ENCODE measurements at places on chromosomes 2 and 18.

DNA sequence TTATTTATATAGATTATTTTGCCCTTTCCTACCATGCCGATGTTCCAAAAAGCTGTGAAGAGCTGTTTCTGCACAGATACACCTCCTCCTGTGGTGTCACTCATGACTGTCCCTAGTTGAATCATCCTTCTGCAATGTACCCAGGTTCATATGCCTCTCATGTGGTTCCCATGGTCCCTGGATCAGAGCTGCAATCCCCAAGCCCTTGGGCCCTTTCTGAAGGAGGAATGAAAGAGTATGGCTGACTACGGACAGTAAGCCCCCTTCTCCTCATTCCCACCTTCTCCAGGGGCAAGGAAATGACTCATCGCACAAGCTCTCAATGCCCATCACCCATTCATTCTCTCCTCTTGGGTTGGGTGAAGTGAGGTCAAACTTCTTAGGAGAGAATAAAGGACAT, 63.9 kb upstream of the ACVR1 start:
- no peak for DNase-seq

DNA sequence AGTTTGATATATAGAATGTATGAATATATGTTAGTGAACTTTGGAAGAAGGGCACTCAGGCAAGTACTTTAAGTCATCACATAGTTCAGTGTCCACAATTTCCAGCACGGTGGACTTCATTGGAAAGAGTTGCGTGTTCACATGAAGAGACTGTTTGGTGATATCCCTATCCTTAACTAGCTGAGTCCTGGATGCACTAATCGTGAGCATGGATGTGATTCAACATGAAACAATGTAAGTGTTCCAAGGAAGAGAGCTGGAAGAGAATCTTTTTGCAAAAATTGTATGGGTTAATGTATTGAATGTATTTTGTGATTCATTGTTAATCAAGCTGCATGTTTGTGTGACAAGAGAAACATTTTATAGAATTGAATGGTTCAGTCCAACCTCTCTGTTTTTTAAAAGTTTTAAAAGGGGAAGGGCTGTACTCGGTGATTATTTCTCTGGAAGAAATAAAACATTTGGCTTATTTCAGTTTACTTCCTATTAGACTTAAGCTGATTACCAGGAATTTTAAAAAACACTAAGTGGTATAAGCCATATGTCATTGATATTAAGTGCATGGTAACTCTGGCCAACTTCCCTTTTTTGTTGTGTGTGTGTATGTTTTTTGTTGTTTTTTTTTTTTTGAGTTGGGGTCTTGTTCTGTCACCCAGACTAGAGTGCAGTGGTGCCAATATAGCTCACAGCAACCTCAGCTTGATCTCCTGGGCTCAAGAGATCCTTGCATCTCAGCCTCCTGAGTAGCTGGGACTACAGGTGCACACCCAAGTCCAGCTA, 8.6 kb downstream of the XRCC5 start:
- DNase-seq: no peak

- DNase-seq: no peak
Observed at GRCh38 chr2:108958002-108958401, 31.0 kb downstream of the EDAR start.

GRCh38 chr2:25596516-25597244, 76.7 kb downstream of the DTNB start:
- DNase-seq: no peak

DNA sequence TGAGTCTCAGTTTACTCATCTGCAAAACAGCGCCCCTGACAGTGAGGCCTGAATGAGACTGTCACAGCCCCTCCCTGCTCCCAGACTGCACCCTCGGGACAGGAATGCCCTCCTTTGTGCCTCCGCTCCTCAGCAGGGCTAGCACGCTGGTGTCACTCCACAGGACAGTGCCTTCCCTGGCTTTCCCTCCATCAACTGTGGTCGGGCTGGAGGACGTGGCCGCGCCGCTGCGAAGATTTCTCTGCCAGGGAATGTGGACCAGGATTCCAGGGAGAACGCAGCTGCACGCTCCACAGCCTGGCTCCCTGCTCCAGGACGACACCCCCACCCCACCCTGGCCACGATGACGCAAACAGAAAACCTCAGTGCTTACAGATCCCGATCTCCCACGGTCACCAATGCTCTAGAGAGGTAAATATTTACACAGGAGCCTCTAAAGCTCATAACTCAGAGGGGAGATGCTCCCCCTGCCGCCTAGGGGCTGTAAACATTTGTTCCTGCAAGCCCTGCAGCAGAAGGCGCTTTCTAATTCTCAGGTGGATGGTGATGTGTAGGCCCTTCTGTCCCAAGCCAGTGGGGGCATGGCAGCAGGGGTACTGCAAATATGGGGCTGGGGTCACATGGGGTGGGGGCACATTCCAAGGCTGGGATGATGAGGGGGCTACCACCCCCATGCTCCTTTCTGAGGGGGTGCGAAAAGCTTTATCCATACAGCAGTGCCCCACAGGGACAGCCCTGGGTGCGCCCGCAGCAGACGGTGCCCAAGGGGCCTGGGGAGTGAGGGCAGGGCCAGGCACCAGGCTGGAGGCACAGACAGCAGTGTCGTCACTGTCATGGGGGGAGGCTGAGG, 12.4 kb downstream of the HS6ST1 start:
- DNase-seq: no peak

GRCh38 chr2:1642066-1642861, 102.1 kb downstream of the PXDN start:
- DNase-seq: no peak

DNA sequence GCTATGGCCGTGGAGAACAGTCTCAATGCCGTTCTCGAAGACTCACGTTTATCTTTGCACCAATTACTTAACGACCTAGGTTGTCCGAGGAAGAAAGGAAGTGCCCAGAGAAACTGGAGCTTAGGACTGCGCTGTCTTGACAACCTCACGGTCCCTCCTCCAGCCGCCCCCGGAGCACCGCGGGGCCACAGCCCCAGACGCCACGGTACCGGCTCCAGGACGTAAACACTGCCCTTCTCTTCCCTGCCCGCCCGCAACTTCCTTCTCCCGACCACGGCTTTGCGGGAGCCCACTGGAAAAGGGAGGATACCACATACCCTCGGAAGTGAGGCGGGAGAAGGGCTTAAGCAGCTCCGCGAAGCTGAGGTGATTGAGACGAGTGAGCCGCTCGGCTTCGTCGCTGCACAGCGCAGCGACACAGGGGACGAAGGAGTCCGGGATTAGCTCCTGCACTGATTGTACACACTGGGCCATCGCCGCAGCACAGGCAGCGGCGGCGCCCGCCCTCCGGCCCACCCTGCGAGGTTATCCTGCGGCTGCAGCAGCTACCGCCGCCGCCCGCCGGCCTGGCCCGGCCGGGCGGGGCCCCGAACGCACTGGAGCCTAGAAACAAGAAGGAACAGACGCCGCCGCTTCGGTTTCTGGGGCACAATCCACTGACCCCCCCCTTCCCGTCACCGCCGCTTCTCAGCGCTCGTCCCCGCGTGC, 483 bp downstream of the TRAPPC8 start:
- DNase-seq: no peak

- DNase-seq: no peak
Observed at GRCh38 chr2:233434666-233435330, 80.5 kb downstream of the DGKD start.

- DNase-seq: no peak
Observed at GRCh38 chr2:144595686-144596072, 75.8 kb upstream of the ZEB2 start.

GRCh38 chr2:111642586-111643327, 241.2 kb downstream of the ANAPC1 start:
- DNase-seq: no peak

- DNase-seq: no peak
Observed at GRCh38 chr18:1304392-1304992, 399.8 kb downstream of the ADCYAP1 start.

All from stimulated activated CD8-positive, alpha-beta memory T cell treated with anti-CD3 and anti-CD28 coated beads, Interleukin-7, amount 100 ng/mL, for 1 hour (primary cell).